MV-4-11 (cell line): ENCODE measurements at places on chromosomes 2 and 18.

DNA sequence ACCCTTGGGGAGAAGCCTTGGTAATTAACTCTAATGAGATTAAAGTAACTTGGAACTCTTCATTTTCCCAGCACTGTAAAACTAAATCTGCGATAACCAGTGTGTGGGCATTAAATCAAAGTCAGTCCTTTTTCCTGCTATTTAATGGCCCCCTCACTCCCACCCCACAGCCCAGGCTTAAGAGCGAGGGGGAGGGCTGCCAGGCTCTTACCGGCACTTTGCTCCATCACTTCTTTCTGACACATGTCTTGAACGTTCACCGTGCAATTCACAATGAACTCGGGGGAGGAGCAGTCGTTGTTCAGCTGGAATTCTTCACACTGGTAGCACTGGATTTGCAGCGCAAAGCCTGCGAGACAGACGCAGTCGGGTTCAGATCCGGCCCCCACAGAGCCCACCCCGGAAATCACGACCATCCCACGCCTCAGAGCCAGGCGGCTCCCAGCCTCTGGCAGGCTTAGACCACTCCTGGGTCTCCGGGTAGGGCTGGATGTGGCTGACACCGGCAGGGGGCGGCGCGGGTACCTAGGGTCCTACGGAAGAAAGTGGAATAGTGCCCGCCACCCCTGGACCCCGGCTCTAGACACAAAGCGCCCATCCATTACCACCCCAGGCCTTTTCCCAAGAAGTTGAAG is 1.7 kb downstream of the LYPD1 start:
- DNase-seq, result no peak

GRCh38 chr2:138391946-138392345 is 109.6 kb upstream of the SPOPL start:
- DNase-seq, result no peak

DNA sequence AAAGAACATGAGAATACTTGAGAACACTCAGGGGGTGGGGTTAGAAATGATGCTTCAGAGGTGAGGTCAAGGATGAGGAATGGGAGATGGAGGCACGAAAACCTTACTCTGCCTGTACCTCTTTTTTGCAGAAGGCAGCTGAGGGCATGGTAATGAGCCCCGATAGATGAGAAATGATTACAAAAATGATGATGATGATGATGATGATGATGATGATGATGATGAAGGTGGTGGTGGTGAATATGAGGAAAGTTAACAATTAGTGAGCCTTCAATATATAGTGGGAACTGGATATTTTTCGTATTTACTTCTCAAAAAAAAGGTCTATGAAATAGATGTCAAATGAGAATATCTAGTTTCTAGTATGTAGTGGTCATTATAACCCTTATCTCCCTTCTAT is 584.3 kb downstream of the EPHA4 start:
- DNase-seq, result no peak

DNA sequence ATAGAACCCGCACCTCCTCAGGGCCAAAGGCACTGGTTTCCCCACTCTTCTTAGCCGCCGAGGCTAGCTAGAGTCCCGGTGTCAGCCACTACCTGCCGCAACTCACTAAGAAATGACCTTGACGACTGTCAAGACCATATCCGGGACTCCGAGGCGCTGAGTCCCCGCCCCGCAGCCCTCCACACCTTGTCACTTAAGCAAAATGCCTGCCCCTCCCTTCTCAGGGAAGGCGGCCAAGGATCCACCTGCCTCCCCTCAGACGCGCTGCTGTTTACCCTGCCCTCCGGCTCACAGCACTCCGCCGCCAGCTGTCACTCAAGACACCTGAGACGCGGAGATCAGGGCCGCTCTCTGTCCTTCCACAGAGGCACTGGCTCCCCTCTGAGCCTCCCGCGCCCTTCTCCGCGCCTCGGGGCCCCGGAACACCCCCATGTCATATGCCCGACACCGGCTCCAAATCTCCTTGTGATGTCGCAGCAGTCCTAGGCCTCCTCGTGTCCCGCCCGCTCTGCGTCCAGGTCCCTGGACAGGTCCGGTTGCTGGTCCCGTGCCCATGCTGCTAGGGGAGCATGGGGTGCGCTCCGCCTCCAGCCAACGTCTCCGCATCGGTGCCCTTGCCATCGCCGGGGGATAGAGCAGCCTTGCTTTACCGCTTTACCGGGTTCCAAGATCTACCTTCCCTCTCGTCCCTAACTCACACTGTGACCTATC is 32.5 kb upstream of the REG3G start:
- DNase-seq, result no peak

GRCh38 chr2:25867396-25868003 is 10.8 kb downstream of the ASXL2 start:
- no peak for DNase-seq

DNA sequence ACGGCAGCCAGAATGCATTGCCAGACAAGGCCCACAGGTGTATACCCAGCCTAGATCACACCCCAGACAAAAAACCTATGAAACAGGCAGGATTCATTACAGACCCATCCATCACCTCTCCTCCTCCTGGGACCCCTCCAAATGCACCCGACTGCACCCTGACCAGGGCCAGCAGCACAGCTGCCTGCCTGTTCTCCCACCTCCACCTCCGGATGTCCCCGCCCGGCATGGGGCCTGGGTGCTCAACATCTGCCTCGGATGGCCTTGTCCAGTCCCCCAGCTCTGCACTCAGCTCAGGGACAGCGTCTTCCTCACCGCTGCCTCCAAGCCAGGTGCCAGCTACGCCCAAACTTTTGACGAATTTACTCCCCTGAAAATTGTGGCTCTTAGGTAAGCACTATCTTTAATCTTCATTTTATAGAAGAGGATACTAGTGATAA is 91.1 kb downstream of the TPO start:
- DNase-seq, result no peak

- no peak for DNase-seq
These were observed 25.2 kb downstream of the PTRHD1 start for GRCh38 chr2:24768013-24768412.

DNA sequence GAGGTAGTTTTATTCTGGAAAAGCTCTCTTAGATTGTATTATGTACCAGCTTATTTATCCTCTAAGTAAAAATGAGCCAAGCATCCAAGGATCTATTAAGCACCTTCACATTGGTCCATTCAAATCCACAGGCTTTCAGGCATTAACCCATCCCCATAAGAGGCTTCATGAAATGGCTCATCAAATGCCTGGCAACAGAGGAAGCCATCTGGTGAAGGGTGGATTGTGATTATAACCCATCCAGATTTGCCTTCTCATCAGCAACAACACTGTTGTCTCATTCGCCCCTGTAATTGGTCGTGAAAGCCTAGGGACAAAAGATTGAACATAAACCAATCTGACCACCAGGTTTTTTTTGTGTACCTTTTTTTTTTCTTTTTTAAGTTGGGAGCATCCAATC is 134.3 kb upstream of the TACR1 start:
- DNase-seq, result no peak
